MCF 10A (cell line): ENCODE measurements at places on chromosomes 1 and 21.

DNA sequence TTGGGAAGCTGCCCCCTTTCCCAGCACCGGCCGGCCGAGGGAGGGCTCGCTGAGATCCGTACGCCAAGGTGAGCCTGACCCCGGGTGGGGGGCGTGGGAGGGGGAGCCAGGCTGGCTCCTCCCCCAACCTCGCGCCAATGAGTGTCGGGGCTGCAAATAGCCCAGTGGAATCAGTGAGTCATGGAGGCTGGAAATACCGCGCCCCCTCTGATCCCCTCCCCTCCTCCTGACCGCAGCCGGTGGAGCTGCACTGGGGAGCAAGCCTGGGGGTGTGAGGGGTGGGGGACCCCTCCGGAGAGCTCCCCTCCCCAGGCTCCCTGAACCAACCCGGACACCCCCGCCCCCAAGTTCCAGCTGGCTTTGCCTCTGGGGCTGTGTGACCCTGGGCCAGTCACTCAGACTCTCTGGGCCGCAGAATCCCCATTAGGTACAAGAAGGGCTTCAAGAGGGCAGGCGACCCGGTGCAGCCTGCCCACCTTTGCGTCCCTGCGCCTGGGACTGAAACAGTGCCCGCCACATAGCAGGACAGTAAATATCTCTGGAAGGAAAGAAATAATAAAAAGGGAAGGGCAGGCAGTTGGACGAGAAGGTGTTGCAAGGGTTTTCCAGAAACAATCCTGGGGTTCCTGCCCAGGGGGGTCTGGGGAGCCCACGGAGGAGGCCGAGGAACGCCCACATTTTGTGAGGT is 4.5 kb downstream of the HSPB7 start:
- peak; percentile 64 for DNase-seq

DNA sequence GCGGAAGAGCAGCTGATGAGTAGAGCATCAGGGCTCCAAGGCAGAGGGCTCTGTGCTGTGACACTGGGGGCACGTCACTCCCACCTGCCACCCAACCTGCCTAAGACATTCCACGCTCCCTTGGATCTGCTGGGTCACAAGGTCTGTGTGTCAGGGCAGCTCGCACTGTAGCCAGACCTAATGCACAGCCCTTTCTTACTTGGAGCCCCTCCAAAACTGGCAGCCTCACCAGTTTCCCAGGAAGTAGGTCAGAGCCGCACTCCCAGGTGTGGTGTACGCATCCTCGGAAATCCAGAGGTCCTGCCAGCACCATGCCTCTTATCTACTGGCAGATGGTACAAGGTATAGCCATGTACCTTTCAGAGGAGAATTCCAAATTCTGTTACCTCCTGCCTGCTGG is 22.3 kb downstream of the DMRTB1 start:
- DNase-seq = no peak

DNA sequence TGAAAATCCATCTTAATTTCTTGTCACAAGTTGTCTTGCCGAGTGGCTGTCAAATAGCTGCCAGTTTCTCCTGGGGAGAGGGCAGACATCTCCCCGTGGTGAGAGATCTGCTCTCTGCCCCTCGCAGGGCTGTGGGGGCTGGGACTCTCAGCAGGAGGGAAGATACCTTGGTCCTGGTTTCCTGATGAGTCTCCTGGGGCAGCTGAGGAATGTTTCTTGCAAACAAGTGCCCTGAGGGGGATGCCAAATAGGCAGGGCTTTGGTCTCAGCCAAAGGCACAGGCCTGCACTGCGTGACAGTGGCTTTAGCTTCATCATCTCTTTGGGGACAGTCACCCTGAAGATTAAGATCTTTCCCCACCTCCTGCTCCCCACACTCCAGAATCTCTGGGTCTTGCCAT is 40.9 kb downstream of the SYT6 start:
- DNase-seq = no peak

GRCh38 chr21:46459356-46460112 is 843 bp downstream of the DIP2A start:
- peak; percentile 37 for DNase-seq

GRCh38 chr1:51760872-51761271 is 117.7 kb downstream of the NRDC start:
- no peak for DNase-seq

GRCh38 chr1:234315091-234315541 is 58.1 kb upstream of the COA6 start:
- DNase-seq = peak; percentile 89

DNA sequence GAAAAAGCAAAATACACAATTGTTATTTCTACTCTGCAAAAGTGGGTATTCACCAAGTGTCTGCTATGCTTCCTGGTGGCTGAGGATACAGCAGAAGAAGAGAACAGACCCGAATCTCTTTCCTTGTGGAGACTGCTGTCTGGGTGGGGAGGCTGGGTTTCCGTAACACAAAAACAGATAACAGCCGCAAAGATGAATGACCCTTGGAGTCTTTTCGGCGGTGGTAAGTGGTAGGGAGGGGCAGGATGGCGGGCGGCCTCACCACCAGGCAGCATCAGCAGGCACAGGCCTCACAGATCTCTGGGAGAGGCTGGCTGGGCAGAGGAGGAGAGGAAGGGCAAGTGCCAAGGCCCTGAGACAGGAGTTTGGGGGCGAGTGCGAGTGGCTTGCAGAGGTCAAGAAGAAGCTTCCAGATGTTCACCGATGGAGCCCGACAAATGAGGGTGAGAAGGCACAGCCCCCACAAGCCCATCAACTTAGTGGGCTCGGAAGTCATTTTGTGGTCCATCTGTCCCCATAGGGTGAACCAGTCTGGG is 164.2 kb downstream of the RHOU start:
- no peak for DNase-seq

GRCh38 chr1:116808200-116808847 is 54.1 kb downstream of the CD2 start:
- DNase-seq = peak; percentile 55

GRCh38 chr1:86872086-86872485 is 41.8 kb downstream of the SELENOF start:
- DNase-seq = no peak

GRCh38 chr1:154870115-154870571 is at the start of gene KCNN3:
Gene KCNN3 (minus strand): TSS chr1:154870281. CDS start chr1:154869964, 317 bp downstream.
- peak; percentile 85 for DNase-seq

DNA sequence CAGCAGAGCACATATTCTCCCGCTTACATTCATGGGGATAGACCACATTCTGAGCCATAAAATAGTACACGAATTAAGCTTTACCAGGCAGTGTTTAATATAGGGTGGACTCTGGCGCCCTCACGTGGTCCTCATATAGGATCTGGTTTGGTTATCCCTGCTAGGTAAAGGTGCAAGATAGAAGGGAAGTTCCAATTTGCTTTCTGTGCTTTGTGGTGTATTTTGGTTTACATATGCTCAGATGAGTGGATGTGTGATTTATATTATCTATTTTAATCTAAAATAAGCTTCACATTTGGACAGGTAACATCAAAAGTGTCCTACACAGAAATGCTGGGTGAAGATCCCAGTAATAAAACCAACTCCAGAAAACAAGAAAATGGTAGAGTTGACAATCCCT is 3.6 kb downstream of the CR1 start:
- peak; percentile 90 for DNase-seq

DNA sequence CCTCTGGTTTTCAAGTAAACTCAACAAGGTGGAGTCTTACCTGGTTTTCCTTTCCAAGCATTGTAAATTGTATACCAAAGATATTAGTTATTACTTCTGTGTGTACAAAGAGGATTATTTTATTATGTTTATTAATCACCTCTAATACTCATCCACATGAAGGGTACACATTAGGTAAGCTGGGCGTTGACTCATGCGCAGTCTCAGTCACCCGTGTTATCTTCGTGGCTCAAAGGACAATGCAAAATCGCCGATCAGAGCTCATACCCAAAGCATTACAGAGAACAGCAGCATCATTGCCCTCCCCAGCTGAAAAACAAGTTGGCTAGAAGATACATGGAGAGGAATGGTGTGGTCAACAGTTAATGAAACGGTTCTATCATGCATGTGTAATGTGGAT is 148.7 kb downstream of the NR5A2 start:
- DNase-seq = no peak
